Mucosa of descending colon (tissue), 3 donors: ENCODE measurements at places on chromosomes 2 and 18.

- DNase-seq = no peak
Observed at GRCh38 chr18:68991286-68991685, 193.4 kb downstream of the CCDC102B start.

DNA sequence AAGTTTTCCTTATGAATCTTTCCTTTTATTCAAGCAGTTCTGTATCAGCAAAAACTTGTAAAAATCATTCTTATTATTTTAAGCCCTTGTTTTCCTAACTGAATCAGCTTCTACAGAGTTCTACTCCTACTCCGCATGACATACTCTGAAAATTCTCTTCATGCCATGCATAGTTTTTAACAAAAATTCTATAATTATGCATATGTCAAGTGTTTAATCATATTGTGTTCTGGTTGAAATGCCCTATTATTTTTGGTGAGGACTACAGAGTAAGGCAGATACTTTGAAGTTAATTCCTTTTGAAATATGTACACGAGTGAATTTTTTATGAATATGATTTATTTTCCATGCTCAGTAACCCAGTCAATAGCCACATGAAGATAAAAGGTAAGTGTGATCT is 28.8 kb downstream of the ANKRD30B start:
- no peak for DNase-seq

GRCh38 chr2:194003911-194004310 is 1653.1 kb upstream of the SLC39A10 start:
- no peak for DNase-seq

- peak; percentile 47 for DNase-seq
Observed at GRCh38 chr2:68318914-68319397, 793 bp downstream of the CNRIP1 start.

GRCh38 chr2:26325851-26326250 is 20.1 kb upstream of the SELENOI start:
- no peak for DNase-seq
